Ureter (tissue), 1 donor: ENCODE measurements at places on chromosomes 5 and 9.

GRCh38 chr5:139639619-139640380, 8.3 kb upstream of the CXXC5 start:
- no peak for DNase-seq

DNA sequence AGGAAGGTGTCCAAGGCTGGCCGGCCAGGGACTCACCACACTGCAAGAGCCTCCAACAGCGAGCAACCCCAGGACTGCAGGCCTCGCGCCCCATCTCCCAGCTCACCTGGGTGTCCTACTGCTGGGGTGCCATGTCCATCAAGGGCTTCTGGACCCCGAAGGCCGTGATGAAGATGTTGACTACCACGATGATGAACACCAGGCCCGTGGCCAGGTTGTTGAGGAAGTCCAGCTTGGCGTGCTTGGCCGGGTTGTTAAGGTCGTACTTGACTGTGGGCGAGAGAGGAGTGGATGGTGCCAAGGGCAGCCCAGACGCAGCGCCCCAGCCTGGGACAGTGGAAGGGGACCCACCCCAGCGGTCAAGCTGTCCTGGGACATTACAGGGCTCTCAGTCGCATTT, 9.3 kb downstream of the NINJ1 start:
- peak; percentile 40 for DNase-seq

DNA sequence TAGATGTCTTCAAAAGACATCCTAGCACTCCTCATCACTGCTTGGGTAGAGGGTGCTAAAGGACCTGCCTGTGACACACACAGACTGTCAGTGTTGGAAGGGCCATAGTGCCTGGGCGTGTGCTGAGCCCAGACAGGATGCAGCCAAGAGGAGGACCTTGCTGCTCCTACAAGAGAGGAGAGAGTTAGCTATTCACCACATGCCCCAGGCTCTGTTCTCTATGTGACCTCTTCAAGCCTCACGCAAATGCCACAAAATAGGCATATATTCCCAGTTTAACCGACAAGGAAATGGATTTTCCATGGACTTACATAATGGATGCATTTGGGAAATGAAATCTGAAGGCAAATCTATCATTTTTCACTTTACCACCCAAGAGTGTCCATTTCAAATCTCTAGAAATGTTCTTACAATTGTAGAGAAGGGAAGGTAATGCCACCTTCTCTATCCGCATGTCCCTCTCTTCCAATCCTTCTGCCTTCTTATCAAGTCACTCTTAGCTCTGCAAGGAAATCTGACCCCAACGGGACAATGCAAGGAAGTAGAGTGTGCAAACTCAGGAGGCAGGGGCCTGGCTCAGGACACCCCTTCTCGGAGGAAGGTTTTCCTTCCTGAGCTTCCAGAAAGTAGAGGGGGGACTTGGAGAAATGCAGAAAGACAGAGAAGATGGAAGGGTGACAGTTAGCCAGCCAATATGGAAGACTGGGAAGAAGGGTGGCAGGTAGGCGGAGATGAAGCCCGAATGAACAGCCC, 49.5 kb downstream of the TRIM32 start:
- no peak for DNase-seq

- peak; percentile 27 for DNase-seq
Observed at GRCh38 chr5:133664422-133664821, 52.1 kb upstream of the FSTL4 start.

- DNase-seq: no peak
Observed at GRCh38 chr5:73282923-73283322, 109.9 kb downstream of the TMEM174 start.

DNA sequence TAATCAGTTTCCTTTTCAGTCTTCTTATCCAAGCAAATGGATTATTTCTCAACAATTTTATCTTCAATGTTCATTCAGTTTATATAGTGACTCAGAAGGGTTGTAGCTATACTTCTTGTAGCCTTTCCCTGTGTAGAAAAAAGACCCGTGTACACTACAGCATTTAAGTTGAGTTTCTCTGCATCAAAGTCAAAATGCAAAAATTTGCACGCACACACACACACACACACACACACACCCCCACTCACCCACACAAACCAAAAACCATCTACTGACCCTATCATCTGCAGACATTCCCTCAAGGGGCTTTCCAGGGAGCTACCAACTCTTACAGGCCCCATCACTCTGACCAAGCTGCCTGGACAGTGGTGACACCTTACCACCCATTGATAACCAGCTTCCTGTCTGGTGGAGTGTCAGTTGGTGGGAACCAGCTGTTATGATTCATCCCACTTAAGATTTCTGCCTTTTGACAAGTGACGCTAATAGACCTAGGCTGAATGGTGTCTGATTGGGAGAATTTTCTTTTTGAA, 12.2 kb upstream of the ELL2 start:
- DNase-seq: no peak

DNA sequence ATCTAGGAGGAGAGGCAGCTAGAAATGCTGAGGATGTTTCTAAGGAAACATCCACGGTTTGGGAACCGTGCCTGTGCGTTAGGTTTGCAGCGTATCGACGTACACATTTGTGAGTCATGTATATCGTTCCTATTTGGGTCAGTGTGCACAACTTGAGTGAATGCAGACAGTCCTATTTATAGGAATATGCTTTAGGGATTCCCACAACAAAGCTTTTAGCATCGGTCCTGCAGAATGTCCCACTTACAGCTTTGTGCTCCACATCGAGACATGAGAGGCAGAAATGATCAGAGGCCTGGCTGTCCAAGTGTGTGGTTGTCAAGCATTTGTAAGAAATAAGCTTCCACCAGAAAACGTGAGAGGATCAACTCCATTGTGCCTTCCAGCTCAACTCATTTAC, 1282.7 kb upstream of the WWC1 start:
- no peak for DNase-seq
